Fibroblast of skin of abdomen (primary cell): ENCODE measurements at places on chromosomes 3 and 15.

GRCh38 chr15:29825227-29825626, 3.0 kb upstream of the TJP1 start:
- DNase-seq, result peak; percentile 57

DNA sequence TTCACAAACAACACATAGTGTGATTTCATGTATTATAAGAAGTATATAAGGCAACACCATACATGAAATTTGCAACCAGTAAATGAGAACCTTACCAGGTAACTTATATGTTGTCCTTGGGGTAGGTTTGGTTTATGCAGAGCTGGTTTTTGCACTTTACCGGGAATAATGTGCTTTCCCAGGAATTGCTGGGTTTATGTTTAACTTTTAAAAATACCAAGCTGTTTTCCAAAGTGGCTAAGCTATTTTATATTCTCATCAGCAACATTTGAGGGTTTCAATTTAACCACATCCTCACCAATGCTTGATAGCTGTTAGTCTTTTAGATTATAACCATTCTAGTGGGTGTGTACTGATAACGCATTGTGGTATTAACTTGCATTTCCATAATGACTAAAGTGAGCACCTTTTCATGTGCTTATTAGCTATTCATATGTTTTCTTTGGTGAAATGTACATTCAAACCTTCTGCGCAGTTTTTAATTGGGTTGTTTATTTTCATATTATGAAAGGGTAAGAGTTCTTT, 71.6 kb downstream of the KY start:
- DNase-seq, result no peak

GRCh38 chr3:97106652-97106989, 292.2 kb downstream of the EPHA6 start:
- no peak for DNase-seq

DNA sequence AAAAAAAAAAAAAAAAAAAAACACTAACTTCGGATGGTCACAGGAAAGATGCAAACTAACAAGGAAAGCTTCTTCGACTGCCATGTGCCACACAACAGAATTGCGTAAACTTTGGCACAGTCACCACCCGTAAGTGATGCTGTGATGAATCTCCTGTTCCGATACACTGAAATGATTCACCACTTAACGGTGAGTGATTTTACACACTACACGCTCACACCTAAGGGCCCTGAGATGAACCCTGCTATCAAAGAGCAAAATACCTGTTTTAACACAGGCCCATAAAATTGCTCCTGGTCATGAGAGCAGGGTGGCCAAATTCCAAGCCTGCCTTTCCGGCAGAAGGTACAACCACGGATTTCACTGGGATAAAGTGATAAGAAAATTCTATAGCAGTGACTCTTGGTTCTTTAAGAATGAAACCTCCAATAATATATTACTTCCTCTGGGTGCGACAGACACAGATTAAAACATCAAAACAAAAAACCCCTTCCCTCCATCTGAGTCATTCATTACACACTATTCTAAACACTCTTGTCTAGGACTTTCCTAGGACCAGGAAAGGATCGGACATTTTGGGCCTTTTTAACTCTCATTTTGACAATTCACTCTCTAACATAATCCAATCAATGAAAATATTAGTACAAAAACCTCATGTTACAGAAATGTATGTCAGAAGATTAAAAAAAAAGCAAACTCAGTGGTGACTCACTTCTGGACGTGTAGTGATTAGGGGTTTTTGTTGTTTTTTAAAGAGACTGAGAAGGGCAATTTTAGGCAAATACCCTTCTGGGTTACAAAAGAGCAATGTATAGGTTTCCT, 28.3 kb downstream of the LRIG1 start:
- peak; percentile 70 for DNase-seq

- peak; percentile 75 for DNase-seq
These were observed at the start of gene NME9 for GRCh38 chr3:138329127-138329983. Gene NME9 (minus strand): TSS chr3:138329851. CDS start chr3:138329335, 516 bp downstream.

DNA sequence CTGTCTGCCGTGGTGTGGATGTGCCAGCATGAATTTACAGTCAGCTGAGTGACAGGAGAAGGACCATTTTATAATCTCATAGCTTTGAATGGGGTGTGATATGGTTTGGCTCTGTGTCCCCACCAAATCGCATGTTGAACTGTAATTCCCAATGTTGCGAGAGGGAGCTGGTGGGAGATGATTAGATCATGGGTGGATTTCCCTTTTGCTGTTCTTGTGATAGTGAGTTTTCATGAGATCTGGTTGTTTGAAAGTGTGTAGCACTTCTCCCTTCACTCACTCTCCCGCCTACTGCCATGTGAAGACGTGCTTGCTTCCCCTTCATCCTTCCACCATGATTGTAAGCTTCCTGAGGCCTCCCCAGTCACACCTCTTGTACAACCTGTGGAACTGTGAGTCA, 111.9 kb upstream of the CHD2 start:
- DNase-seq, result no peak

DNA sequence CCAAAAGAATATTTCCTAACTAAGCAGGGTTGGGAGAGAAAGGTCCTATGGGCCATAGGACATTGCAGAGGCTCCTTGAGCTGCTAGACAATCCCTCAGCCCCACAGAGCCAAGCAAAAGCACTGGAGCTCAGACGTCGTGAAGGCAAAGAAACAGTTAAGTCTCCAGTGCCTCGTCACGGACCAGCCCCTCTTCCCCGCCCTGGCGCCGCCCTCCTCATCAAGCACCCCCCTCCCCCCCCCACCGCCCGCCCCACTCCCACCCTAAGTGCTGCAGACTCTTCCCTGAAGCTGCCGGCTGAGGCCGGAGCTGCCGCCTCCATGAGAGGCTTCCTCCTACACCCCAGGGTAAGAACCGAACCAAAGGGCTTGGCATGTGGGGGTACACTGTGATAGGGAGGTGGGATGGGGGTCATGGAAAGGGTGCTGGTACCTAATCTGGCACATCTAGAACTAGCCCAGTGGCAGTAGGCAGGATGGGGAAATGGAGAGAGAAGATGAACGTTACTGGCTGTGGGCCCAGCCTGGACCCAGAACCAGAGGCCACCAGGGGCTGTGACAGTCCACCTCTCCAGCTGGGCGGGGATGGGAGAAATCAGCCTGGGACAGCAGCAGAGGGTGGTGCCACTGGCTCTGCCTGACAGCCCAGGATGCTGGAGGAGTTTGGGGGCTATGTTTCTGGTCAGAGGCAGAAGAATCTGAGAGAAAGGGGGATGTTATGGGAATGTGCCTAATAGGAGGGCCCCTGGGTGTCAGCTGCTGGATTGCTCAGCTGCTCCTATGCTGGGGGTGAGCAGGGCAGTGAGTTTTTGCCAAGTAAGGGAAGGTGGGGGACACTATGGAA, at the start of gene MAP1A:
MAP1A (plus strand) TSS at position 255 of the 843 bp plus-strand sequence. CDS start 3,866 bp downstream, outside the sequence.
- DNase-seq, result peak; percentile 82

- peak; percentile 70 for DNase-seq
These were observed 168.1 kb upstream of the STAC start for GRCh38 chr3:36212251-36212650.

GRCh38 chr3:118501152-118501551, 533.5 kb downstream of the IGSF11 start:
- DNase-seq, result peak; percentile 43

GRCh38 chr15:33834892-33835743, 133.2 kb upstream of the CHRM5 start:
- DNase-seq, result no peak

DNA sequence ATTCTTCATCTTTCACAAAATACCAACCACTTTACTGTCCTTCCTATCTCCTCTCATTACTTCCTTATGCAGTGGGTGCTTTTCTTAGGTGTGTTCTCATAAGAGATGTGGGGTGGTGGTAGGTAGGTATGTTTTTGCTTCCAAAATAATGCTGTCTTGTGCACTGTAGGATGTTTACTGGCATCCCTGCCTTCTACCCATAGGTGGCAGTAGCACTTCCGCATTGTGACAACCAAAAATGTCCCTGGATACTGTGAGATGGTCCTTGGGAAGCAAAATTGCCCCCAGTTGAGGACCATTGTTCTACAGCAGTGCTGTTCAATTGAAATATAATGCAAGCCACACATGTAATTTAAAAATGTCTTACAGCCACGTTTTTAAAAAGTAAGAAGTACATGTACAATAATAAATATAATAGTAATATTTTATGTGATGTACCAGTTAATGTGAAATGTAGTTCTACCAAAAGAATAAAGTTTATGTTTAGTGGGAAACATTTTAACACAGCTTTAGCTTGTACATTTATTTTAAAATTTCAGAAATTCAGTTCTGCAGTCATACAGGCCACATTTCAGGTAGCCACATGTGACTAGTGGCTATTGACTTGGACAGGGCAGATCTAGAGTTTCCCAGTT, 75.2 kb downstream of the NEO1 start:
- peak; percentile 9 for DNase-seq

DNA sequence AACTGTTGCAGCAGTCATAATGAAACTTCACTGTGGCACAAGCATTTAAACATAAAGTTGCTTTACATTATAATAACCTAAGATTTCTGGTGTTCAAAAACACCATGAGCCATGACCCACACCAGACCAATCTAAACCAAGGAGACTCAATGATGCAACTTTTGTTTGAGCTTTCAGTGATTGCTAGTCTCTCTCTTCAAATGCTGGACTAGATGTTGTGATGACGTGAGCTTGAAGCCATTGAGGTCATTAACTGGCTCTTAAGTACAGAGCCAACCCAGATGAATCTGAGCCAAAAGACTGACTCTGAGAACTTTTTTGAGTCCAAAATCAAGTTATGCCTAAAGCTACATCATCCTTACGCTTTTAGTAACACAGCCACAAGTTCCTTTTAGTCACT, 36.5 kb downstream of the ATR start:
- DNase-seq, result no peak

- peak; percentile 63 for DNase-seq
These were observed 60.8 kb downstream of the TFDP2 start for GRCh38 chr3:142088522-142088921.
